ENCODE measurements at places on chromosomes 13 and 19. TPM values are rescaled to one million over a fixed set of nuclear protein-coding genes. Genes with fewer than 3 reads are reported as not detected.

Gene THSD8
- 23.5 TPM for total RNA-seq

DNA sequence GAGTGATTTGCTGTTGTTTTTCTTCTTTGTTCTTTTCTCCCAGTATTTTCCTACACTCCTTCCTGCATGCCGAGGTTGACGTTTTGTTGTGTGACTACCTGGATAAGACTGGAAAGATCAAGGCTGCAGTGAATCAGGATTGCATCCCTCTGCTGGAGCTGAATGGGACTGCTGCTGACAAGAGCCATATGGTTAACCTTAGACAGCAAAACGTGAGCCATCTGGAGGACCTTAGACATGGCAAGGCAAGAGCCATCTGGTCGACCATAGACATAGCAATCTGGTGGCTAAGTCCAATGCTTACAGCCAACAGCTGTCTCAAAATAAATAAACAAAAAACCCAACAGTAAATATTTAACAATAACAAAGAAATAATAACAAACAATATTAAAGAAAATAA, 42.6 kb upstream of the ZNF91 start:
- H3K27ac ChIP-seq: no peak overlapping the region
- DNase-seq: no peak
- H3K27me3 ChIP-seq: no peaks in the 10 kb centered on the region
- H3K36me3 ChIP-seq: no peaks in the 10 kb centered on the region
- no peaks in the 10 kb centered on the region for H3K4me1 ChIP-seq

DNA sequence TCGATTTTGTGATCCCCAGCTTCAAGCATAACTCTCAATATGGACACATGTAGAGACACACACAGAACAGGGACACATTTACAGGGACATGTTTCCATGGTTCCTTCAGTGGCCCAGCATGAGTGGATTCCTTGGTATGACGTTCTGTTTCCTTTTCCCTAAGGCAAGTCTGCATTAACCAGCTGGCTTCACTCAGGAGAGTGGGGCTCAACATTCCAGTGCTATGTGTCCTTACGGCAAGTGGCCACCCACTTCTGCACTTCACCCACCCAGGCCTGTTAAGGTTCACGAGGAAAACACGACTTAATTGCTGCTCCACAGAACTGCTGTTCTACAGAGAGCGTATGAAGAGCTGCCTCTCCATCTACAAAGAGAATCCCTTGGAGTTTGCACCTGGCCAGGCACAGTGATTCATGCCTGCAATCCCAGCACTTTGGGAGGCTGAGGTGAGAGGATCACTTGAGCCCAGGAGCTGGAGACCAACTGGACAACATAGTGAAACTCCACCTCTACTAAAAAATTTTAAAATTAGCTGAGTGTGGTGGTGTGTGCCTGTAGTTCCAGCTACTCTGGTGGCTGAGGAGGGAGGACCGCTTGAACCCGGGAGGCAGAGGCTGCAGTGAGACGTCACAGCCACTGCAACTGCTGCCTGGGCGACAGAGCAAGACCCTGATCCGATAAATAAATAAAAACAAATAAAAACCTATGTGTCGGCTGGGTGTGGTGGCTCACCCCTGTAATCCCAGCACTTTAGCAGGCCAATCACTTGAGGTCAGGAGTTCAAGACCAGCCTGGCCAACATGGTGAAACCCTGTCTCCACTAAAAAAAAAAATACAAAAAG, 32.5 kb downstream of the BRD4 start:
- no peaks in the 10 kb centered on the region for H3K36me3 ChIP-seq
- DNase-seq: no peak
- peaks cover 100% of the 10 kb centered on the region for H3K4me1 ChIP-seq
- peak overlapping the region; percentile 97 for H3K27ac ChIP-seq

GRCh38 chr13:48859272-48860105, 116.2 kb upstream of the FNDC3A start:
- no peak overlapping the region for H3K4me3 ChIP-seq
- H3K27ac ChIP-seq: no peak overlapping the region
- H3K27me3 ChIP-seq: no peaks in the 10 kb centered on the region
- no peaks in the 10 kb centered on the region for H3K4me1 ChIP-seq

DNA sequence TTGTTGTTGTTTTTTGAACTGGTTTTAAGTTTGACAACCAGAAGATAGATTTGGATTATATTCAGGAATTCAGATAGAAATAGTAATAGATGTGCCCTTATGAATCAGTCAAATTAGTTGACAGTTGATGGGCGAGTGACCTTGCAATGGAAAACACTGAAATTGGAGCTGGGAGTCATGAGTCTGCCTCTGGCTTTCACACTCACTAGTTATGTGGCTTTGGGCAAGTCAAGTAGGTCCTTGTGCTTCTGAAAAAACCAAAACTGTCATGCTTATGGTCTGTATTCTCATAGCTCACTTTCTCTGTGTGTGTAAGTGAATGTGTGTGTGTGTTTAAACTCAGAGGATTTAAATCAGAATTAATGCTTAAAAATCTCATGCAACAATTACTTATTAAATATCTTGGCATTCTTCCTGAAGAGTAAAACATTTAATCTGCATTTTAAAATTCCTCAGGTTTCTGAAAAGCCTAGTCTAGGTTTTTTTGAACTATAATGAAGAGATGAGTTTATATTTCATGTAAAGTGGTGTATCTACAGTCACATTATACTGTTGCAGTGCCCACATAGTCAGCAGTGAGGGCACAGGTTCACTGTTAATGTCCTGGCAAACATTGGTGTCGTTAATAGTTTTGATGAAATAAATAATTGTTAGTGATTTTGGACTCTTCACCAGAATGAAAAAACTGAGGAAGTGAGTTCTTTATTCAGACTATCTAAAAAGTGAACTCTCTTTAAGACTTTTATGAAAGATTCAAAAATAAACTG, 32.5 kb downstream of the UCHL3 start:
- no peaks in the 10 kb centered on the region for H3K27me3 ChIP-seq
- H3K36me3 ChIP-seq: no peaks in the 10 kb centered on the region
- H3K4me3 ChIP-seq: no peak overlapping the region
- H3K4me1 ChIP-seq: no peaks in the 10 kb centered on the region

Gene PLA2G4C
- total RNA-seq: 1.7 TPM

- H3K27ac ChIP-seq: no peak overlapping the region
- H3K36me3 ChIP-seq: peaks cover 18% of the 10 kb centered on the region
- no peak overlapping the region for H3K4me3 ChIP-seq
These were observed 36.2 kb upstream of the GARRE1 start for GRCh38 chr19:34217952-34218817.

GRCh38 chr13:30846866-30847265, 59.2 kb upstream of the MEDAG start:
- DNase-seq: peak; percentile 77
- H3K4me3 ChIP-seq: no peak overlapping the region
- peaks cover 89% of the 10 kb centered on the region for H3K4me1 ChIP-seq

Gene ZNF225
- 4.6 TPM for total RNA-seq

GRCh38 chr13:67860315-67860714, 630.2 kb upstream of the PCDH9 start:
- H3K4me1 ChIP-seq: no peaks in the 10 kb centered on the region
- H3K4me3 ChIP-seq: no peak overlapping the region
- no peak for DNase-seq
- no peaks in the 10 kb centered on the region for H3K36me3 ChIP-seq
- no peak overlapping the region for H3K27ac ChIP-seq

- H3K4me1 ChIP-seq: peaks cover 15% of the 10 kb centered on the region
- no peak within 1 kb of the TSS for H3K4me3 ChIP-seq
- H3K36me3 ChIP-seq: no peaks in the 10 kb centered on the region
- H3K27me3 ChIP-seq: peaks cover 5% of the 10 kb centered on the region
These were observed at the start of gene NCCRP1 for GRCh38 chr19:39196860-39197562. TSS of gene NCCRP1 (plus strand) at chr19:39196964. CDS start at chr19:39196983, 19 bp downstream.

DNA sequence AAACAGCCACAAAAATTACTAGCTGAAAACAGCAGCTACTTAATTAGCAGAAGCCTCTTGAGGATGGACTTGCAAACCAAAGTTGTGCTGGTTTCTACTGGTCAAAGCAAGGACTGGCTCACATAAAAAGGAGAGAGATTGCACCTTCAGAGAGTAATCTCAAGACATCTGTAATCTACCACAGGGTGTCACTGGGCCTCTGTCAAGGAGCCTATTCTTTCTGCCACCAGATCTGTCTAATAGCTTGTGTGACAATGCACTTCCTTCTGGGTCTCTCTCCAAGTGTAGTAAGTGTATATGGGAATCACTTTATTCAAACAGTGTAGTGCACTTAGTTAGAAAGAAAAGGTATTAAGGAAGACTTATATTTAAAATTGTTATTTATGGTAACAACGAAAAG, 24.4 kb upstream of the ZNF561 start:
- no peak for DNase-seq
- no peaks in the 10 kb centered on the region for H3K27me3 ChIP-seq
- H3K27ac ChIP-seq: no peak overlapping the region
- peaks cover 26% of the 10 kb centered on the region for H3K36me3 ChIP-seq

DNA sequence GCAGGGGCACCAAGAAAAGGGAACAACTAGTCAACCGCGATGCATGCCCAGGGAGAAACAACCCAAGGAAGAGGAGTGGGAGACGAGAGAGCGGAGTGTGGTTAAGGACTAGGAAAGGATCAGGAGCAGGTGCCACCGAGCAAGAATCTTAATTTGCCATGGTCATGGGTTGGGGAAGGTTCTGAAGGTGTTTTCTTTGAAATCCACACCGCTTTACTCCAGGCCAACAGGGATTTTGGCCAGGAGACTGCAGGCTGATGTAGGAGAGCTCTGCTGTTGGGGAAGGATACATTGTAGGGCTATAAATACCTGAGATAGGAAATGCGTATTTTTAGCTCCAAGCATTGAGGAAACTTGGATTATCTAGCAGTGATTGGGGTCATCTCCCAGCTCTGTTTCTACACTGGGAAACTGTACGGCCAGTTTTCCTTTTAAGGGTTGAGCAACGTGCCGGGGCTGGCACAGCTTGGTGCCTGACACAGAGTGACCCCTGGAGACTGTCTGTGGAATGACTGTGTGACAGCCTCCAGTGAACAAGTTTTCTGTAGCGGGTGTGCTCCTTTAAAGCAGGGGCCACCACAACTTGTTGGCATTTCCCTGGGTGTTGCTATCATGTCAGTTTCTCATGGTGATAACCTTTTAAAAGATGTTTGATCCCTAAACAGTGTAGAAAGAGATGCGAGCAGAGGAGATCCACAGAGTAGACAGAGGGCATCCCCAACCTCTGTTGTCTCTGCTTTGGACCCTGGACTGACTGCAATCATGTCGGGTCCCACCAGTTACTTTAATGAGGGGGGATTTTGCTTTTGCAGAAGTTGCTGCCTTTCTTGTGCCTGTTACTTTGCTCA, 34.3 kb downstream of the ZNF536 start:
- DNase-seq: peak; percentile 10
- H3K36me3 ChIP-seq: no peaks in the 10 kb centered on the region
- no peaks in the 10 kb centered on the region for H3K4me1 ChIP-seq
- H3K27me3 ChIP-seq: no peaks in the 10 kb centered on the region
- H3K4me3 ChIP-seq: no peak overlapping the region

DNA sequence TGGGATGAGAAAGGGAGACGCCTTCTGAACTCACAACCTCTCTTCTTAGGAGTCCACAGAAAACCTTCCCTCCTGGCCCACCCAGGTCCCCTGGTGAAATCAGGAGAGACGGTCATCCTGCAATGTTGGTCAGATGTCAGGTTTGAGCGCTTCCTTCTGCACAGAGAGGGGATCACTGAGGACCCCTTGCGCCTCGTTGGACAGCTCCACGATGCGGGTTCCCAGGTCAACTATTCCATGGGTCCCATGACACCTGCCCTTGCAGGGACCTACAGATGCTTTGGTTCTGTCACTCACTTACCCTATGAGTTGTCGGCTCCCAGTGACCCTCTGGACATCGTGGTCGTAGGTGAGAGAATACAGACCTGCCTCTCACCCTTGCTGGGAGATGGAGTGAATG, 3.3 kb downstream of the KIR3DL3 start:
- no peak overlapping the region for H3K27ac ChIP-seq
- no peaks in the 10 kb centered on the region for H3K4me1 ChIP-seq
- no peaks in the 10 kb centered on the region for H3K36me3 ChIP-seq
- DNase-seq: no peak

DNA sequence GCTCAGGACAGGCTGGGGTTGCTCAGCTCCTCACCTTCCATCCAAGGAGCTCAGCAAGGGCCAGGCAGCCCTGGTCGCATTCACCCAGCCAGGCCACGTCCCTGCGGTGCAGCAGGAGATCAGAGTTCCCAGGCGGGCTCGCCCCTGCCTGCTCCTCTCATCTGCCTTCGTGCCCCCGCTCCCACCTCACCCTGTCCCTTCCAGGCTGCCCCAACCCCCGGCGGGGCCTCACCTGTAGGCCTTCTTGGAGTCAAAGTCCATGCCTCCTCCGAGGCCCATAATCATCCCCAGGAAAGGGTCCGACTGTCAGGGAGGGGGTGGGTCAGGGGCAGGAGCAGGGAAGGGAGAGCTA, 1.3 kb upstream of the RINL start:
- no peaks in the 10 kb centered on the region for H3K27me3 ChIP-seq
- peaks cover 2% of the 10 kb centered on the region for H3K36me3 ChIP-seq
- no peak overlapping the region for H3K4me3 ChIP-seq
- H3K27ac ChIP-seq: no peak overlapping the region
- no peak for DNase-seq

DNA sequence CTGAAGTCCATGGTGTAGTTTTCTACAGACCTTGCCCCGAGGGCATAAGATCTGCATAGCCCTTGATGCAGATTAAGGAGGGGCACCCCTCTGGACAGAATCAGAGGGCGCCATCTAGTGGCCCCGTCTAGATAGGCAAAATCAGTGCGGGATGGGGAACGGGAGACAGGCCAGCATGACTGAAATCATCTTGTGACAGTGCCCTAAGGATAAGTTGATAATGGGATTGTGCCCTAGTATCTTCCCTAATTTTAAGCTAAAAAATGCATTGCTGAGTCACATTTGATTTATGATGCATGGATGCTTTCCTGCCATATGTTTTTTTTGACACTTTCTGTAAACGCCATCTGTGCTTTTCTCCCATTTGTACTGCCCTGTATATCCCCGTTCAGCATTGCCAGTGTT, 19.0 kb upstream of the GPI start:
- H3K4me1 ChIP-seq: peaks cover 9% of the 10 kb centered on the region
- peaks cover 17% of the 10 kb centered on the region for H3K36me3 ChIP-seq
- DNase-seq: peak; percentile 63
- H3K27me3 ChIP-seq: no peaks in the 10 kb centered on the region

DNA sequence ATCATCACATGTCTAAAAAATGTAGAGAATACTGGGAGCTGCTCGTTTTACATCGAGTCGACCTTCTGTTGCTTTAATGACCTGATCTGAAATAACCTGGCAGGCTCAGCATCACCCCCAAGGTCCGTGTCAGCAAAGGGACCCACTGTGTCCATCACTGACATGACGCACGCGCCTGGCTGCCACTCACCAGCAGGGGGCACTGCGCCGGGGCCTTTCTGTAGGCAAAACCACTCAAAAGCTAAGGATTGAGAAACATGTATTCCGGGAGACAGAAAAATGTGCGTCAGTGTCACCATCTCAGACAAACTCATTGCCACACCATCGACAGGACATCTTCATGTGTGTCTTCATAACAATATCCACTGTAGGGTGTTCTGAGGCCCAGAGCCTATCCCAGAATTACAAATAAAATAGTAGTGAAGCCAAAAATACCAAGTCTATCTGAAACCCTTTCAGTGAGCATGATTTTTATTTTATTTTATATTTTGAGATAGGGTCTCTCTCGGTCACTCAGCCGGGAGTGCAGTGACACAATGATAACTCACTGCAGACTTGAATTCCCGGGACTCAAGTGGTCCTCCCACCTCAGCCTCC, 130.3 kb upstream of the LSM14A start:
- no peaks in the 10 kb centered on the region for H3K4me1 ChIP-seq
- no peaks in the 10 kb centered on the region for H3K27me3 ChIP-seq
- H3K27ac ChIP-seq: no peak overlapping the region
- H3K4me3 ChIP-seq: no peak overlapping the region
- DNase-seq: peak; percentile 36

- H3K27me3 ChIP-seq: no peaks in the 10 kb centered on the region
- no peak overlapping the region for H3K4me3 ChIP-seq
- H3K27ac ChIP-seq: no peak overlapping the region
- no peak for DNase-seq
- H3K36me3 ChIP-seq: no peaks in the 10 kb centered on the region
These were observed 119.5 kb downstream of the FLT1 start for GRCh38 chr13:28375250-28375930.

All from HepG2 (cell line).